Activated CD8-positive, alpha-beta memory T cell treated with anti-CD3 and anti-CD28 coated beads, Interleukin-2, amount 10 ng/mL, durations not matched to agents 7 days and 5 days (primary cell): ENCODE measurements at places on chromosomes 7 and 10.

DNA sequence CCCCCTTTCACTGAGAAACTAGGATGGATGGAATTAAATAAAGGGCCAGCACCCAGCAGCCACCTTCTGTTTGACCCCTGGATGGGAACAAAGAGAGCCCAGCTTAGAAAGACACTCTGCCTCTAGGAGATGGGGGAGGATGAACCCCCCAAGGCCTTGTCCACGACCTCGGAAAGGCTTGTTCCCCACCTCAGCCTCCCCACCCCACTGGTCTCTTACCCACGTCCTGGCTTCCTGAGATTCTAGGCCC lies 9.7 kb downstream of the ITPRIP start:
- DNase-seq: no peak

DNA sequence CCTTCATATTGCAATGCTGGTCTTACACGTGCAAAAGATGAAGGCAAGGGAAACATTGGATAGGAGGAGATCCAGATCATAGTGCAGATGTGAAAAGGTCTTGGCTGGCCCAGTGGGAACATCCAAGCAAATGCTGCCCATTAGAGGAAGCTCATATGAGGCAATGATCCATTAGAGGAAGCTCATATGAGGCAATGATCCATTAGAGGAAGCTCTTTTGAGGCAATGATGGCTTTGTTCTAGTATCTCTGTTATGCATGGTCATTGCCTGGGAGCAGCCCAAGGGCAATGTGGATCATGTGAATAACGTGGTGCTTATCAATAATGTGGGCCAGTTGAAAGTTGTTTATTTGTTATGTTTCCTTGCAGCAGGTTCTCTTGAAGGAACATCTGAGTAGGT lies 37.8 kb downstream of the STEAP4 start:
- no peak for DNase-seq

- no peak for DNase-seq
These were observed 387.6 kb upstream of the NRP1 start for GRCh38 chr10:33722067-33722466.

DNA sequence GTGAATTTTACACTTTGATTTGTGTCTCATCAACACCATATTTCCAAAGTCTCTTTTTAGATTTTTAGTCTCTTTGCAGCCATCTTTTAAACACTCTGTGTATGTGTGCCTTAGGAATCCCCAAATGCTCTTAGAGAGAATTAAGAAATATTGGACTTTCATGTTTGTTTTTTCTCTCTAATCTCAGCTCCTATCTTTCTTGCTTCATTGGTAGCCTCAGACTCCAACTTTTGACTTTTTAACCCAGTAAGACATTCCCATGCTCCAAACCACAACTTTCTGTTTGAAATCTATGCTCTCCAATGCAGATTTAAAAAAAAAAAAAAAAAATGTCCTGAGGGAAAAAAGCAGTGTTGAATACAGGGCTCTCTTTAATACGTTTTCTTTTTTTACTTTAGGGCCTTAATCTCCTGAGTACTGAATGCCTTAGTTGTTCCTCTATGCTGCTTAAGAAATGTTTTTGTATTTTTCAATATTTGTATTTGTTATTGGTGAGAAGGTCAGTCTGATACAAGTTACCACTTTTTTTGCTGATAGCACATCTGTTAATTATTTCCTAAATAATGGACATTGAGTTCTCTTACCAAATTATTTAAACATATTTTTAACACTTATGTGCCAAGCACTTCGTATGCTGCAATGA lies 489.9 kb downstream of the NXPH1 start:
- no peak for DNase-seq

- DNase-seq: no peak
These were observed 3.2 kb downstream of the ACADSB start for GRCh38 chr10:123011987-123012386.

DNA sequence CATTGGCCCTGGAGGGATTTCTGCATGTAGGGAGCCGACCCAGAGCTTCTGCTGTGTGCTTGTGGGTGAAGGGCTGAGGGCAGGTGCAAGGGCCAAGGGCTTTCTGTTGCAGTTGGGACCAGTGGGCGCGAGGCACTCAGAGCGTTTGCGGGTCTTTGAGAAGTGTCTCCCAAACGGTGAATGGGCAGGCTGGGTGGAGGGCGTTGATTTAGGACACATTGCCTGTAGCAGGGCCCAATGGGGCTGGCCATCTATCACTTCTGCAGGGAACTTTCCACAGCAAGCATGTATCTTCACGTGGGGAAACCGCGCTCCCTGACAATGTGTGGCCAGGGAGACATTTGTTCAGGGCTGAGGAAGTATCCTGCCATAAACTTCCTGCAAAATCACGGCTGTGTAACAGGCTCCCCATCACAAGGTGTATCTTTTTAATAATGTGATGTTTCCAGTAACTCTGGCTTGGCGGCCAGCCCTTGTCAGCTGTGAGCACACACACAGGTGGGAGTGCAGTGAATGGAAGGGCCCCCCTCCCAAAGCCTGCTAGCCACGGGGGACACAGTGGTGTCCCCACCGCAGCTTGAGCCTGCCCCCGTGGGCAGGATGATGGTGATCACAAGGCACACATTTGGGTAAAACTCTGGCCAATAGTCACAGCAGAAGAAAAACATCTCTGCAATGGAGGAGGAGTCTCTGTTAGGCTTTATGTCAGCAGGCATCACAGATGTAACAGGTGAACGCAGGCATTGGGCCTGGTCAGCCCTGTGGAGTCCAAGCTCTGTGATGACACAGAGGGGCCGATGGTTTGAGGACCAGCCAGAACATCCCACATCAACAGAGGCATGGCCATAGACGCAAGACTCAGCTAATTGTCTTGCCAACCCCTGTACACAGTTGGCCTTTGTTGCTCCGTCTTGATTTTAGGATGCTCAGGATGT lies 84.3 kb downstream of the GLRX3 start:
- no peak for DNase-seq

DNA sequence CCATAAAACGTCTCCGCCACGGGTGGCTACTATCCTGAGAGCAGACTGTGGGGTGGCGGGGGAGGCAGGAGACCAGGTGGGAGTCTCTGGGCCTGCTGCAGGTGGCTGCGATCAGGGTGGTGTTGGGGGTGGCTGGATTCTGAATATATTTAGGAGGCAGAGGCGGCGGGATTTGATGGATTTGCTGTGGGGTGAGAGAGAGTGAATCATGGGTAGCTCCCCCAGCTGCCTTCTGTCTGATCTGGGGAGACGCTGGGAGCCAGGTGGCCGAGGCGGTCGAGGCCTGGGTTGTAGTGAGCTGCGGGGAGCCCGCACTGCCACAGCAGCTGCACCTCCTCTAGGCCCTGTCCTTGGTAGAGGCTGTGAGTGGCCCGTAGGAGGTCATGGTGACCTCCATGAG lies 48.2 kb upstream of the PFKFB3 start:
- DNase-seq: no peak
